Fibroblast of skin of left quadriceps (primary cell): ENCODE measurements at places on chromosomes 4 and X.

DNA sequence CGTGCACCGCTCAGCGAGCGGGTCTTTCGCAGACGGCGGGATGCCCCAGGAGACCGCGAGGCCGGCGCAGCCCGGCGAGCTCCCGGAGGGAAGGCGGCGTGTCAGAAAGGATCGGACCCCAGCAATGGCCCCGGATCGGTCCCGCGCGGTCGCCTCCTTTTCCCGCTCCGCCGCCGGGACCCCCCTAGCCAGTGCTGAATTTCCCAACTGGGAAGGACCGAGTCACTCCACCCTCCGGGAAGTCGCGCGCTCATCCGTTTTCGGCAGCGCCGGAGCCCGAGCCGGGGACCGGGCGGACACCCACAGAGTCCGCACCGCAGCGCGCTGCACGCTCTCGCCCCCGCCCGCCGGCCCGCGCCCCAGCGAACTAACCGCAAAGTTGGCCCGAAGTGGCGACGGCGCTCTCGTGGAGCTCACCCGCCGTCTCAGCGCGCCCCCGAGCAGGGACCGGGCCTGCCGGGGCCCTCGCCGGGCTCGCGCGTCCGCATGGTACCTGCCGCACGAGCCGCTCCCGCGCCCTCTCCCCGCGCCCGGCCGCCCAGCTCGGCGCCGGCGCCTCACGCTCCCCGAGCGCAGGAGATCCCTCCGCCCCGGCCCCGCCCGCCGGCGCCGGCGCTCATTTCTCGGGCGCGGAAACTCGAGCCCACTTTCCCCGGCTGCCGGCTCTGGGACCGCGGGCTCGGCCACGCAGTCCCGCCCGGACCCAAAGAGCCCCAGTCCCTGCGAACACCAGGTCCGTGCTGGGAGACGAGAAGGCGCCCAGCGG lies at the start of gene FAT1:
Gene FAT1, minus strand, starts transcription at position 565 of the 766 bp plus-strand sequence. CDS start 14,029 bp downstream, outside the sequence.
- peak; percentile 69 for DNase-seq

DNA sequence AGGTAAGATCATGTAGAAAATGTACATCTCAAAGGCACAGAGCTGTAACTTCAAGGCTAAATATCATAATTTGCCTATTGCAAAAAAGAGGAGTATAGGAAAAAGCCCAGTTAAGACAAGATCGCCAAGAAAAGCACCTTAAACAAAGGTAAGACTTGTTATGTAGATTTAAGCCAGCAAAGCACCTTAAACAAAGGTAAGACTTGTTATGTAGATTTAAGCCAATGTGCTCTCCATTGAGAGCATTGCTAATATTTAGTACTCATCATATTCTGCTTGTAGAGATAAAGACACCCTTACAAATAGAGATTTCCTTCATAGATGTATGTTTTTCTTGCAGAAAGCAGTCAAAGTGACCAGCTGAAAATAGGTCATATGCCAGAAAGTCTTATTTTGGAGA lies 115.8 kb downstream of the ADAM29 start:
- no peak for DNase-seq

GRCh38 chrX:140389331-140389730 lies 115.5 kb downstream of the SOX3 start:
- no peak for DNase-seq

- no peak for DNase-seq
Measured at GRCh38 chr4:858041-858481, 32.1 kb upstream of the CPLX1 start.

DNA sequence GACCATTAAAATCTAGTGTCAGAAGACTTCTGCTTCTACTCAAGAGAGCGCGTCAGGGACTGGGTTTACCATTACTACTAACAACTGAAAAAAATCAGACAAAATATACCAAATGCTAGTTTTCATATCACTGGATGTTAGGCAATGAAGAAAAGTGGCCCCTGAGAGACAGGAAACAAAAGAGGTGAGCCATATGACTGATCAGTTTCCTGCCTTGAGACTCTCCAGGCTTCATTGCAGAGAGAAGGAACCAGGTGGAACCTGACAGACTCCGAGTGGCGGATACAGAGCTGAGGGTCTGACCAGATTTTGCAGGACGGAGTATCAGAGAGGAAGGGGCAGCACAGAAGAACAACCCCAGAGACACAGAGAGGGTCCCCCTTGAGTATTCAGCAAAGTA lies 86.3 kb downstream of the C4orf51 start:
- no peak for DNase-seq

DNA sequence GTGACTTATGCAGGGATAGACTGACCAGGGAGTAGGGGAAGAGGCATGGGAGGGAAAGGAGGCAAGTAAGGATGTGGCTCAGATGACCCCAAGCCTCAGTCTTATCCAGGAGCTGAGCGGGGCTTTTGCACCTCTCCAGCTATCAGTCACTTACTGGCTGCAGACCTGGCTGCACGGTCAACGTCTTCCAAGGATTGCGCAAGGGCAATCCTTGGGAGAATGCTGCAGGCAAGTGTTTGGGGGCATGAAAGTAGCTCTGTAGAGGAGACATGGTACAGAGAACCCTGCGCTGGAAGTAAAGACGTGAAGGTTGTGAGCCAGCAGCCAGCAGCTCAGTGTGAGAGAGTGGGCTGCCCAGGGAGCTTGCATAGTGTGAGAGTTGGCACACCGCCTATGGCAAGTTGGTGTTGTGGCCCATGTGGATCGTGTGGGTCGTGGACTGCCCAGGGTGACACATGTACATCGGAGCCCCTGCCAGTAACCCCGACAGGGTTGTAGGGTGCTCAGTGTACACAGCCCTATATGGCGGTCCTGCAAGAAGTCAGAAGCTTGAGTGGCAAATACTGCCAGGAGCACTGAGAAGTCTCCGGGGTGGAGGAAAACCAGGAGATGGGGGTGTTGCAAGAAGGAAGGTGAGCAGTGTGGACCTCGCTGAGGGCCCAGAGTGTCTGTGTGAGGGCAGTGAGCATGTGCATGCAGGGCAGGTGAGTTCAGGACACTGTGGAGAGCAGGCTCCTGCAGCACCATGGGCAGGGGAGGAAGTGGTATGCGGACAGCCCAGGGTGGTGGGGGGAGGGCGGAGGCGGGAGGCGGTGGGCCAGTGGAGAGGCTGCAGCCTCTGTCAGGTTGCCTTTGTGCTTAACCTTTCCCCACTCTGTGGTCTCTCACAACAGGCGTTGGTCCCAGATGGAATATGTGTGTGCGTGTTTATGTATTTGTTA lies 50.9 kb downstream of the KIT start:
- no peak for DNase-seq

DNA sequence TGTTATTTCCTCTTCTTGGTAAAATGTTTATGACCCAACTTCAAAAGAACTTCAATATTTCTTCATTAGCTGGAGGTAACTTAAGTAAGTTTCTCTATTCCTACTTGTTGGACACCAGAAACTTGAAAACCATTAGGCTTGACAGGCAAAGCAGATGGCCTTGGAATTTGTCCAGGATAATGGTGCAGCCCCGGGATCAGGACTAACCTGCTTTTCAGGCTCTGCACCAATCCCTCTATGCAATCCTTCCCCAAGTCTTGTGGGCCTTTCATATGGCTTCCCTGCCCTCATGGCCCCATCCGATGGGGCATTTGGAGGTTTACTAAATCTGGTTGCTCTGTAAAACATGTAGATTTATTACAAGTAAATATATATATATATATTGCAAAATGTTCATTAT lies 68.5 kb downstream of the SPINK2 start:
- no peak for DNase-seq

DNA sequence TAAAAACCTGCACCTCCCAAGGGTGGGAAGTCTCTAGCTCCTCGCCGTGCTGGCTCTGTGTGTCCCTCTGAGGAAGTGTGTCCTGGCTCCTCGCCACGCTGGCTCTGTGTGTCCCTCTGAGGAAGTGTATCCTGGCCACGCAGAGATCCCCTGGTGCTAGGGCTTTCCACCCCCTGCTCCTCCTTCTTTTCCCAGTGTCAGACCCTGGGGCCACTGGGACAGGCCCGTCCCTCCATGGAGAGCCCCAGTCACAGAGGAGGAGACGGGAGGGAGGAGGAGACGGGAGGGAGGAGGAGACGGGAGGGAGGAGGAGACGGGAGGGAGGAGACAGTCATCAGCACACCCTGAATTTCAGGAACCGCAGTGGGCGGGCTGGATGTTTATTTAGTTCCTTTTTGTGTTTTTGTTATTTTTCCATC lies 53.8 kb upstream of the HGFAC start:
- DNase-seq = no peak

DNA sequence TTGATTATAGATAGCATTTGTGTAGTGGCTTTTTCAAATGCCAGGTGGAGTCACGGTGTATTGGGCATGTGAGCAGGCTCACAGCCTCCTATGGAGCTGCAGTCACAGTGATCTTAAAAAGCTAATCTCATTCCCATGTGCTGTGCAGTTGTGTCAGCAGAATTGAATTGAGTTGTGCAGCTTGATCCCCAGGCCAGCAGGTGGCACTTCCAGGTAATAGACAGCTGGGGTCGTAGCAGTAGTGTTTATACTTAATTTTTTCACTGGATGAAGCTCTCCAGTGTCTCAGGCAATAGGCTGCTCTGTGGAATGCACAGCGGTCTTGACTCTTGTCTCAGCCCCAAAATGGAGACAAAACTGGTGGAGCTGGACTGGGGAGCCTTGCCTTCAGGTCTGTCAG lies 1028.1 kb downstream of the SH3BGRL start:
- no peak for DNase-seq

DNA sequence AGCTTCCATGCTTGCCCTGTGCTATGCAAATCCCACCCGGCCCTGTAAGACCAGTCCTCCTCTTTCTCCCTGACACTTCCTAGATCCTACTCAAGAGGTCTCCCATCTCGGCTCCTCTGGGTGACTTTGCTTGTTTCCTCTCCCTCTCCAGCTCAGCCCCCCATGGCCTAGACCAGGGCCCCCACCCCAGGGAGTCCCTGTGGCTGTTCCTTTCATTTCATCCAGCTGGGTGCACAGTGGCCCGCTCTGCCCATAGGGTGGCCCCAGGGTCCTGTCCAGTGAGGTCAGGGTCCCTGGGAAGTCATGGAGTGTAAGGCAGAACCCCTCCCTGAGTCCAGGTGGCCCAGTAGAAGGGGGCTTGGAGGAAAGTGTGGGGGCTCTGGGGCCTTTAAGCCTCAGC lies 52.3 kb upstream of the NKX1-1 start:
- no peak for DNase-seq

GRCh38 chr4:74368596-74368995 lies 3.7 kb downstream of the EREG start:
- DNase-seq = no peak

GRCh38 chr4:176191974-176192373 lies 3.4 kb downstream of the SPATA4 start:
- DNase-seq = peak; percentile 25

GRCh38 chrX:68492583-68492982 lies 6.3 kb upstream of the YIPF6 start:
- no peak for DNase-seq

DNA sequence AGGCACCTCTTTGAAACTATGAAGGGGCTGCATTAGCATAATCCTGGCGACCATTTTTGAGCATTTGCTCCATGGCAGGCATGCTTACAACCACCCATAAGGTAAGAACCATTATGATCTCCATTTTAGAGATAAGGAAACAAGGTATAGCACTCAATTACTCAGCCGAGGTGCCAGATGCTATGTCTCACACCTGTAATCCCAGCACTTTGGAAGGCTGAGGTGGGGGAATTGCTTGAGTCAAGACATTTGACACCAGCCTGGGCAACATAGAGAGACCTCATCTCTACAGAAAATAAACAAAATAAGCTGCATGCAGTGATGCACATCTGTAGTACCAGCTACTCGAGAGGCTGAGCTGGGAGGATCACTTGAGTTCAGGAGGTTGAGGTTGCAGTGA lies 43.6 kb downstream of the TIGD4 start:
- DNase-seq = no peak

GRCh38 chr4:118872181-118872580 lies 16.5 kb upstream of the SYNPO2 start:
- DNase-seq = no peak

GRCh38 chrX:96761566-96761965 lies 76.9 kb downstream of the DIAPH2 start:
- no peak for DNase-seq

GRCh38 chrX:10482261-10482660 lies 138.1 kb downstream of the MID1 start:
- DNase-seq = no peak

DNA sequence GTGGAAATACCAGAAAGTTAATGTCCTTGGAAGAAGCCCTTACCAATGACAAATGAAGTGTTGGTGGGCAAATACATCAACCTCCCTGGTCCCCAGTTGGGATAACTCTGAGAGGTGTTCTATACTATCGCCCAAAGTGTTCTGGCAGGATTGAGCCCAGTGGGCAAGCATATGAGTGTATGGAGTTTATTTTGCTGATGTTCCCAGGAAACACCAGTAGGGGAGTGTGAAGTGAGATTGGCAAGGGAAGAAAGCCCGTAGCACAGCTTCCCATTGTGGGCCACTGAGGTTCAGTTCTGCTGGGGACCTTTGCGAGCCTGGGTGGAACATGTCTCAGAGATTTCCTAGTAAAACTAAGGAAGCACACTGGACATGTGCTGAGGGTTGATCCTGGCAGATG lies 65.1 kb downstream of the ARHGAP6 start:
- DNase-seq = no peak

DNA sequence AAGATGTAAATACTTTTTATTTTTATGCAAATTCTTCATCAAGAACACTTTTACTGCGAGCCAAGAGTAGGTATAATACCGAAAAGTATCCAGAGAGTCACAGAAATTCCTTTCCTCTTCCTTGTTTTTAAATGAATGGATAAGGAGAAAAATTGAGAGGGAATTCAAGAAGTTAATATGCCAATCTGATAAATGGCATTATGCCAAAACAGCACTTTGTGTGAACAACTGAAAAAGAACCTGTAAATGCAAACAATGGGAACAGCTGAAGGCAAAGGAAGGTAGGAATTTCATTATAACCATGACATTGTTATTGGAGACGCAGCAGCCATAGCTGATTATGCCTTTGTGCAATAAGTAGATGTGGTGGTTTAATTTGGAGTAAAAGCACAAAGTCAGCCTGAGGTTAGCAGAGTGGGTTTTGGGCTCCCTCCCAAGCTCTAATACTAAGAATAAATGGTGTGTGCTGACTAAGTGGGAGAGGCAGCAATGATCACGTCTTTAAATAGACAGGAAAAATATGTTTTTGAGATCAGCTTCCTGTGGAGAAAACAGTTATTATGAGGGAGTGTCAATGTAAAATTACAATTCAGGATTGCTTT lies 209.8 kb upstream of the NDST4 start:
- no peak for DNase-seq

- DNase-seq = no peak
Measured at GRCh38 chr4:18063079-18063478, 41.5 kb upstream of the LCORL start.

- DNase-seq = peak; percentile 50
Measured at GRCh38 chrX:31590581-31591114, 518.8 kb upstream of the FTHL17 start.
